ENCODE measurements at places on chromosomes 3 and 15. TPM values are rescaled to one million over a fixed set of nuclear protein-coding genes. Genes with fewer than 3 reads are reported as not detected.

The CHRM5 gene
- 0.08 TPM for polyA plus RNA-seq

The CCDC33 gene
- not detected for polyA plus RNA-seq

The CHDH gene
- 0.97 TPM for polyA plus RNA-seq

The LRTM1 gene
- 96.0 TPM for polyA plus RNA-seq

The GPR149 gene
- polyA plus RNA-seq = 0.14 TPM

The FMN1 gene
- 1.6 TPM for polyA plus RNA-seq

The SHF gene
- polyA plus RNA-seq = 7.9 TPM

The GHRL gene
- 2.1 TPM for polyA plus RNA-seq

GRCh38 chr15:56356616-56357015 lies 8.6 kb upstream of the TEX9 start:
- no peak for DNase-seq

DNA sequence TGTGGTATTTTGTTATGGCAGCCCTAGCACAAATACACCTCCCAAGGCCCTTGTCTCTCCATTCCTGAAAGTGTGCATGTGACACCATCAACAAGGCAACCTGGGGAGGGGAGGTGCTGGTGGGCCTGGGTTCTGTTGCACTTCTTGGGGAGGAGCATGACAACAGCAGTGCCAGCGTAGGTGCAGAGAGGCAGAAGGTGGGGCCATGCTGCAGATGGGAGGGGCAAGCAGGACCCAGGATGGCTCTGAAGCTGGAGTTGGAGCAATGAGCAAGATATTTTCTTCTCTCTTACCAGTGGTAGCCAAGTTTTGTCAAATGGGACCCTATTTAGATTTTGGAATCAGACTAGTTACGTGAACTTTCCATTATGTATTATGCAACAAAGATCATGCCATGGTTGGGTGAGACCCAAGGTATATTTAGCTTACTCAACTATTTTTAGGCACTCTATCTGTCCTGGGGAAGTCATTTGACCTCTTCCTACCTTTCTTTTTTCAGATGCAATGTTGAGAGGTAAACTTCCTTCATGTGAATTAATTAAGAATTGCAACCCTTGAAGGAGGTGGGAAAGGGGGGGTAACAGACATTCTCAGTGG lies 3.4 kb downstream of the FYCO1 start:
- DNase-seq = no peak

DNA sequence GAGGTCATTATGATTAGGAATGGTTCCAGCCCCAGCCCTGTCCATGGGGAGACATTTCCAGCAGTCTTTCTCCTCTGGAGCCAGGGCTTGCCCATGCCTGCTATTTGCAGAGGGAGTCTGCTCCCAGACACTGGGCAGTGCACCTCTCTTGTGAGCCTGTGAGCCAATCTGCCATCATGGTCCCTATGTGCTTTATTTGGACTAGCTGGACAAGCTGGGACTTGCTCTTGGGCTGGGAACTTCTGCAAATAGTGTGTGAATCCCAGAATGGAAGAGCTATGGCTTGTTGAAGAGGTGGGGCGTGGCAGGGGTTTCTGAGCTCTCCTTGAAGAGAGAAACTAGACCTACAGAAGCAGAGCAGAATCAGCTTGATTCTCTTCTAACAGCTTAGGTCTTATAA lies 53.7 kb upstream of the KY start:
- no peak for DNase-seq

DNA sequence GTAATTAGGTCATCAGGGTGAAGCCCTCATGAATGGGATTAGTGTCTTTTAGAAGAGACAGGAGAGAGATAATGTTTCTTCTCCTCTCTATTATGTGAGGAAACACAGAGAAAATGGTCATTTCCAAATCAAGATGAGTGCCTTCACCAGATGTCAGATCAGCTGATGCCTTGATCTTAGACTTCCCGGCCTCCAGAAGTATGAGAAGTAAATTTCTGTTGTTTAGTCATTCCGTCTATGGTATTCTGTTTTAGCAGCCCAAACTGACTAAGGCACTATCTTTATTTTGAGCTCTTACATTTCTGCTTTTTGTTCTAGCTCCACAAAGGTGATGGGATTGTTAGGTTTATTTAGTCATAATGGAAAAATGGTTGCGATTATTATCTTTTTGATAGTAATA lies 273.2 kb upstream of the GADL1 start:
- no peak for DNase-seq

DNA sequence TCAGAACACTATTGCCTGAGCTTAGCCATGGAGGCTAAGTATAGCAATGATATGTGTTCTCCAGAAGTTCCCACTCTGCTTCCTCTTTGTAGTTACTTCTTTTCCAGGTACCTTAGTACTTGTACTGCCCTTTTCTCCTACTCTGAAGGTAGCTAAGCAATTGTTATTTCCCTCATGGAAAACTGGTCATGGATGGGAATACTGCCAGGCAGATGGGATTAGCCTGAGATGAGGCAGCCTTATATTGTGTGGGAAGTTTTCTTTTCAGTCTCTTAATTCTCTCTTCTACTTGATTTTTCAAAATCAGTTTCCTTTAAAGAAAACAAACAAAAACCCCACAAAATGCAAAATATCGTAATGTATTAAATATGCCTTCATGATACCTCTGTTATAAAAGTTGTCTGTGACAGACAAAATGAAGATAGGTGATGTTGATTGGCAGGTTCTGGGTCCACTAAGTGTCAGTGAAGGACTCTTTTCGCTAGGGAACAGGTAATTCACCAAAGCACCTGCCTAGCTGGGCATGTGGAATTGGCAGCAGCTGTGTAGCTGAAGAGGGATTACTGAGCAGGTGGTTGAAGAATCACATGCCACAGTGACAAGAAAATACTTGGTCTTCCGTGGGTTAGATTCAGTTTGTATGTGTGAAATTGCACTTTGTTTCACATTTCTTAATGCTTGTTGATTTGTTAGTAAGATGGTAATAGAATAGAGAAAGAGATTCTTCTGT lies 4.1 kb downstream of the ZNF609 start:
- DNase-seq = peak; percentile 51

DNA sequence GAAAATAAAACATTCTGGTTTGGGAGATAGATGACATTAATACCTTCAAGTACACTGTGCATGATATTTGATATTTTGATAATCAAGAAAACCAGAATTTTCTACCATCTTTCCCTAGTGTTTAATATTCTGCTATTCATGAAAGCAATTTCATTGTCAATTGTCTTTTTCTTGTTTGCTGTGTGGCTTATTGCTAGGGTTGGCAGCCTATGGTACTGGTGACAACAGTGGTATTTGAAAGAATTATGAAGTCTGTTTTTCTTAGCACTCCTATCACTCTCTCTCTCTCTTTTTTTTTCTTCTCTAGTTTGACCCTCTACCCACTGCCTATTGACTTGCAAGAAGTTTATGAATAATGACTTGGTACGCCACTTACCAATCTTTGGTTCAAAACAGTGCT lies 15.4 kb downstream of the RNF13 start:
- no peak for DNase-seq

GRCh38 chr3:123540285-123540684 lies 44.6 kb downstream of the HACD2 start:
- no peak for DNase-seq

- DNase-seq = no peak
These were observed 6.9 kb downstream of the KNL1 start for GRCh38 chr15:40600956-40601355.

DNA sequence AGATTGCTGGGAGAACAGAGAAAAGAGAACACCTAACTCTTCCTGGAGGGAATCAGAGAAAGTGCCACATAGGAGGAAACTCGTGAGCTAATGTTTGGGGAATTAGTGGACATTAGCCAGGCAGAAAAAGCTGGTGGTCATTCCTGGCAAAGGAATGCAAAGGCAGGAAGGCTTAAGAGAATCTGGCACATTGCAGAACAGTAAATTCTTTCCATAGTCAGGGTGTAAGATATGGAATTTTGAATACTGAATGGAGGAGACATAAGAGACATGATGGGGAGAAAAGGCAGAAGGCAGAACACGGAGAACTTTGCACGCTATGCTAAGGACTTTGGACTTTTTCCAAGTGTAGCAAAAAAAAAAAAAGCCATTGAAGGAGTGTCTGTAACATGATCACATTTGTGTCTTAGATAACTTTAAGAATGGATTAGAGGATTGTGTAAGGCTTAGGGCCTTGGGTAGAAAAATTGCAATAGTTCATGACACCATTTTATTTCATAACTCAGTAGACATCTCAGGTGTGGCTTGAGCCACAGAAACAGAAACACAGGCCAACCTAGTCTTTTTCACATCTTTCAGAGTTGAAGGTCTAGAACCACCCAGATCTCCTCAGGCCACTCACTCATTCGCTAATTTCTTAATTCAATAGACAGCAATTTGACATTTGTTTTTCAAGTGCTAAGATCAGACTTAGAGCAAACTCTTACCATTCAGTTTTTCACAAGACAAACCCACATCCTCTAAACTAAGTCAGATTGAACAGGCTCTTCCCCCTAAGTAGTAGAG lies 31.2 kb upstream of the CCDC80 start:
- DNase-seq = no peak

DNA sequence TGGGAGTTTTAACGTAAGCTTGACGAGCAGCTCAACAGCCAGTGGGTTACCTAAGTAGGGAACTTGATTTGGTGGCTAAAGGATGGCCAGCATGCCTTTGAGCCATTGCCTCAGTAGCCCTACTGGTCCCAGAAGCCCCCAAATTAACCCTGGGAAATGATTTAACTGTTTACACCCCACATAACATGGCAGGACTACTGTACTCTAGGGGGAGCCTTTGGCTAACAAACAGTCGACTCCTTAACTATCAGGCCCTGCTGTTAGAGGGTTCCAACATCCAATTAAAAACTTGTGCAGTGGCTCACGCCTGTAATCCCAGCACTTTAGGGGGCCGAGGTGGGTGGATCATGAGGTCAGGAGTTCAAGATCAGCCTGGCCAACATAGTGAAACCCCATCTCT lies 9.4 kb upstream of the SMCO1 start:
- no peak for DNase-seq

GRCh38 chr15:96273317-96274086 lies 57.0 kb upstream of the NR2F2 start:
- DNase-seq = no peak
